A549 treated with DMSO at 1 μM for 4 hours (cell line): ENCODE measurements at places on chromosomes 16 and 17. TPM values are rescaled to one million over a fixed set of nuclear protein-coding genes. Genes with fewer than 3 reads are reported as not detected.

The CHD9NB gene
- 0.69 to 1.8 TPM (median 1.6 TPM) in 5 replicates for total RNA-seq

The ITPRIPL2 gene
- 13.5 to 19.3 TPM (median 18.2 TPM) in 5 replicates for total RNA-seq

The PRSS33 gene
- 0.12 TPM in 1 of 5 replicates, not detected in the others for total RNA-seq

The SCNN1B gene
- total RNA-seq: 0.11 to 0.30 TPM (median 0.19 TPM) in 4 of 5 replicates, not detected in the other

The TBC1D3 gene
- not detected in 5 replicates for total RNA-seq

The KRT24 gene
- not detected in 5 replicates for total RNA-seq
